ENCODE measurements at places on chromosomes 16 and 17.

DNA sequence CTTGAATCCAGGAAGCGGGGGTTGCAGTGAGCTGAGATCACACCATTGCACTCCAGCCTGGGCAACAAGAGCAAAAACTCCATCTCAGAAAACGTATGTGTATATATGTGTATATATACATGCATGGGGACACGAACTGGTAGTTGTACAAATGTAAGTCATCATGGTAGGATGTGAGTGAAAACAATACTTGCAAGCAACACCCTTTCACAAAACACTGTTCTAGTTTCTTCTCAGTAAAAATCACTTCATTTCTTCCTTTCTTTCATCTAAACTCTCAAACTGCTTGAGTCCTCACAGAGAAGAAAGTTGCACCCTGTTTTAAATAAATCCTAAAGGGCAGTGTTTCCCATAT is 51.8 kb downstream of the METTL16 start:
- DNase-seq, result peak; percentile 14

GRCh38 chr17:28949185-28950016 is 1.9 kb downstream of the PHF12 start:
- DNase-seq, result no peak

GRCh38 chr16:48206594-48207242 is 37.4 kb upstream of the LONP2 start:
- DNase-seq, result no peak

- DNase-seq, result peak; percentile 100
Measured at GRCh38 chr17:1684378-1685189, at the start of gene PRPF8. PRPF8 (minus strand) TSS chr17:1684867; CDS start chr17:1684571, 296 bp downstream.

DNA sequence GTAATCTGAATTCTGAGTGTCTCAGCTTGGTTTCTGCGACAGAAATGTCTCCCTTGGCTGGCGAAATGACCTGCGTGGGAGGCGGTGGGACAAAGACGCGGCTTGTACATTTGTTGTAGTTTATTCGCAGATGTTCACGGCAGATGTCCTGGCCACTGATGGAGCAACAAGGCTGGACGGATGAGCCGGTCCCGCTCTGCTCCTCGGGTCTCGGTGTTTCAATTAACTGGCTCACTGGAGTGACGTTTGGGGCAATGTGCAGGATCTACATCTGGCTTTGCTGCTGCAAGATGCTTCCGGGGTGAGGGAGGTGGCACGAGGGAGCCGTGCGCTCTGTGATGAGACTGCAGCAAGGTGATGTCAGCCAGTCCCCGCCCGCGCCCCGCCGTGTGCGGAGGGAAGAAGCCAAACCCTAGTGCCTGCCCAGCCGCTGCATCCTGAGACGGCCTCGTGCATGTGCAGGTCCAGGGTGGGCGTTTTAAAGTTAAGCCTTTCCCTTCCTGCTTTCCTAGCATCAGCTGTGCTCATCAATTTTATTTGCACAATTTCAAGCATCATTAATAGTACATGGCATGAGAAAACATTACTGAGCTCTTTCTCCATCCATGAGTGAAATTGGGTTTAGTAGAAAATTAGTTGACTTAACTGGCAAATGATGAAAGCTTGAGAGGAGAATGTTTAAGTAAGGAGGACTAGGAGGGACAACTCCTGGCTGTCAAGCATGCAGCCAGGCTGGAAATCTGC is 44.4 kb downstream of the MGAT5B start:
- DNase-seq, result no peak

GRCh38 chr16:88923450-88923849 is 53.6 kb downstream of the CBFA2T3 start:
- DNase-seq, result no peak

GRCh38 chr17:58085039-58085715 is 2.0 kb downstream of the DYNLL2 start:
- DNase-seq, result peak; percentile 85

GRCh38 chr16:84839054-84839453 is 19.3 kb downstream of the CRISPLD2 start:
- no peak for DNase-seq

GRCh38 chr17:7468804-7469389 is 10.5 kb downstream of the ZBTB4 start:
- DNase-seq, result no peak

DNA sequence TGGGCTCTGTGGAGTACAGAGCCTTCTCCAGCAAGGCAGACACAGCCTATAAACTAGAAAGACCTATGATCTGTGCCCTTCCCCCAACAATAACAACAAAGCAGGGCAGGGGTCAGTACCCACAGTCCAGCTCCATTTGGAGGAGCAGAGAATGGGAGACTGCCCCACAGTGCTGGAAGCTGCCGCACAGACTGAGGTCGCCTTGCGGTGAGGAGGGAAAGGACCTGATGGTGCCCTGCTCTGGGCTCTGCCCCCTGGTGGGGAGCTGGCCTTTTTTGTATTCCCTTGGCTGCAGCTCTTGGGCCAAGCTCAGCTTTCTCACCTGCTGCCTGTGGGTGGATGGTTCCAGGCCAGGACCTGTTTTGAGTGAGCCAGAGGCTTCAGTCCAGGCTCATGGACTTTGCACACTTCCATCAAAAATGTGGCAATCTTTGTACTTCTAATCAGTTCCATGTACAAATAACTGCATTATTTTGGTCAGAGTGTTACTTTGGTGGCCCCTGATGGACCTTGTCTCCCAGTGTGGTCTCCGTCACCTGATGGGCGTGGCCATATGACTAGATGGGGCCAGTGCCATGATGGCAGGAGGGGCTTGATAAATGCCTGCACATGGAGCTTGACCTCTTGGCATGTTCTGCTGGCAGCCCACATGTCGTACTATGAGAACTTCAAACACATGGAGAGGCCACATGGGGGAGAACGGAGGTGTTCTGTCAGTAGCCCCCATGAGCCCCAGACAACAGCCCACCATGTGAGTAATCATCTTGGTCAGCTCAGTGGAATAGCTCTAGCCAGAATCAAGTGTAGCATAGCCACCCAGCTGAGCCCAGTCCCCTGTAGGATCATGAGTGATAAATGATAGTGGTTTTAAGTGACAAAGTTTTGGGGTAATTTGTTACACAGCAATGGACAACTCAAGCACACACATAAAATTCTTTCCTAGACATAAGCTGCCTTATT is 24.2 kb downstream of the B9D1 start:
- DNase-seq, result no peak

- no peak for DNase-seq
Measured at GRCh38 chr17:77686903-77687302, 271.6 kb upstream of the TNRC6C start.

- DNase-seq, result no peak
Measured at GRCh38 chr16:70804734-70805169, 3.8 kb upstream of the VAC14 start.

GRCh38 chr16:69223882-69224281 is 36.9 kb downstream of the SNTB2 start:
- no peak for DNase-seq

DNA sequence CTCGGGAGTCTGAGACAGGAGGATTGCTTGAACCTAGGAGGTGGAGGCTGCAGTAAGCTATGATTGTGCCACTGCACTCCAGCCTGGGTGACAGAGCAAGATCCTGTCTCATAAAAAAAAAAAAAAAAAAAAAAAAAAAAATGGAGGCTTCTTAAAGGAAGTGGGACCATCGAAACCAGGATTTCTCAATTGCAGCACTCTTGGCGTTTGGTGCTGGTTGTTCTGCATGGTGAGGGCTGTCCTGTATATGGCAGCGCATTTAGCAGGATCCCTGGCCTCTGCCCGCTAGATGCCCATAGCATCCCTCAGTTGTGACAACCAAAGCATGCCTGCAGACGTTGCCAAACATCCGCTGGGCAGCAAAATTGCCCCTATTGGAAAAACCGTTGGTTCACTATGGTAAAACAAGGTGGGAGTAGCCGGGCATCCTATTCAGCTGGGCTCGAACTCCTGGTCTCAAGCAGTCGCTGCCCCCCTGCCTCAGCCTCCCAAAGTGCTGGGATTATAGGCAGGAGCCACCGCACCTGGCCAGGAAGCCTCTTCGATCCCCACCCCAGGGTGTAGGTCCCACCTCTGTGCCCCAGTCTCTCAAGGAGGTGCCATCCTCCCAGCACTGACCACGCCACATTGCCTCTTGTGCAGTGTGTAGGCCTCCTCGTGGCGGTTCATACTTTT is 6.5 kb upstream of the NPIPB7 start:
- DNase-seq, result no peak

GRCh38 chr16:85673529-85674417 is 15.0 kb downstream of the GINS2 start:
- DNase-seq, result no peak

- no peak for DNase-seq
Measured at GRCh38 chr16:65377195-65377594, 255.3 kb upstream of the CDH11 start.

- DNase-seq, result no peak
Measured at GRCh38 chr17:60231234-60231633, 81.5 kb downstream of the CA4 start.

DNA sequence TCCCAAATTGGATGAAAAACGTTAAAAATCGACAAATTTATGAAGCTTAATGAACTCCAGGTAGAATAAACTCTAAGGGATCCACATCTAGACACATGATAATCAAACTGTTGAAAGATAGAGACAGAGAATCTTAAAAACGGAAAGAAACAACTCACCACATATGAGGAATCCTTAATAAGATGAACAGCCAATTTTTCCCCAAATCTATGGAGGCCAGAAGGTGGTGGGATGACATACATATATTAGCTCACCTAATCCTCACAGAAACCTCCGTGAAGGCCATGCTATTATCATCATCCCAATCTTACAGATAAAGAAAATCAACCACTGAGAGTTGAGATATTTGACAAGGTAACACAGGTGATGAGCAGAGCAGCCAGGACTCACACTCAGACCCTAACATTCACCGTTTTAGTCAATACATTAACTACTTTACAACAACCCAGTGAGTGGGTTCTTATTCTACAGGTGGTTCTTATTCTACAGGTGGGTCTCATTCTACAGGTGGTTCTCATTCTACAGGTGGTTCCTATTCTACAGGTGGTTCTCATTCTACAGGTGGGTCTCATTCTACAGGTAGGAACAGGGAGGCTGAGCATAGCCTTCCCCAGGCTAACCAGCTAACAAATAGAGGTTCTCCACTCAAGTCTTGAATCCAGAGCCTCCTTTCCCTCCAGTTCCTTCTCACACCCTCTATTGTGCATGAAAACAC is 4.8 kb downstream of the CACNG1 start:
- no peak for DNase-seq

DNA sequence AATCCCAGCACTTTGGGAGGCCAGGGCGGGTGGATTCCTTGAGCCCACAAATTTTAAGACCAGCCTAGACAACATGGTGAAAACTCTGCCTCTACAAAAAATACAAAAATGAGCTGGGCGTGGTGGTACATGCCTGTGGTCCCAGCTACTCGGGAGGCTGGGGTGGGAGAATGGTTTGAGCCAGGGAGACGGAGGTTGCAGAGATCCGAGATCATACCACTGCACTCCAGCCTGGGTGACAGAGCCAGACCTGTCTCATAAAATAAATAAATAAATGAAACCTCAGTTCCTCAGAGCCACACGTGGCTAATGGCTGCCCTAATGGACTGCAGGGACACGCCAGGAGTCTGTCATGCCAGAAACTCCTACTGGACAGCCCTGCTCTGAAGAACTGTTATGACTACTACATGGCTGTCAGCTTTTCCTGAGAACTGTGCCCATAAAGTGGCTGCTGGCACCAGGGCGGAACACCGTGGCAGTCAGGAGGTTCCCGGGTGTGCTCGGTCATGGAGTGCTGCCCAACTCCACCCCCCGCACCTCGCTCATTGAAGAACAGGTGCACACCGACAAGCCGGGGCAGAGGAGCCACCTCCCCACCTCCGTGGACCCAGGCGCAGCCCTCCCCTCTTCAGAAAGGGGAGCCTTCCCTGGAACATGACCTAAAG is 4.3 kb downstream of the TMEM11 start:
- DNase-seq, result no peak

DNA sequence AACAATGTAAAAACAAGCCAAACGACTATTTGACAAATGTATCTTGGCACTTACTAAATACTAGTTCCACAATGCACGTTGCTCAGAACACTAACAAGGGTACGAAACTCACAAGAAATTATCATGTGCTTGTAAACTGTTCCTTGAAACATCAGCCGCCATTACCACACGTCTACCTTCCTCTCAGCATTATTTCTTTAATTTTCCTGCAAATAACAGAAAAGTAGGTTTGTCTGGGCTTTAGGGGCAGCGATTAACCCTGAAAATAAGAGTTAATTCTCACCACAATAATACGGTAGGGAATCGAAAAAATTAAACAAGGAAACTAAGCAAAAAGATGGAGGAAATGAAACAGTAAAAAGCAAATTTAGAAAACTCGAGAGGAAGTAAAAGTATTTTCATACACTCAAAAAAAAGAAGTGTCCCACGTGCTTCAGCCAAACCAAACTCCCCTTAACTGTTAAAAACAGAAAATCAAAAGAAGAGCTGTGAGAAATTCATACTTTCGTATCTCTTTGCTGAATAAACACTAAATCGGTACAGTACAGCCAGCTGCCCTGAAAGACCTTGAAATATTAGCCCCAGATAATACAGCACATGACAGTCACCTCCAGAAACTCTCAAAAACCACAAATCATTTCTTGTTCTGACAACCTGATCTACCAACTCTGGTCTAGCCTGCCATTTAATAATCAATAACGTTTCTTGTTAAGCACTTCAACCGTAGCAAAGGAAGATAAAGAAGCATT is 1.2 kb downstream of the ARHGAP17 start:
- no peak for DNase-seq

DNA sequence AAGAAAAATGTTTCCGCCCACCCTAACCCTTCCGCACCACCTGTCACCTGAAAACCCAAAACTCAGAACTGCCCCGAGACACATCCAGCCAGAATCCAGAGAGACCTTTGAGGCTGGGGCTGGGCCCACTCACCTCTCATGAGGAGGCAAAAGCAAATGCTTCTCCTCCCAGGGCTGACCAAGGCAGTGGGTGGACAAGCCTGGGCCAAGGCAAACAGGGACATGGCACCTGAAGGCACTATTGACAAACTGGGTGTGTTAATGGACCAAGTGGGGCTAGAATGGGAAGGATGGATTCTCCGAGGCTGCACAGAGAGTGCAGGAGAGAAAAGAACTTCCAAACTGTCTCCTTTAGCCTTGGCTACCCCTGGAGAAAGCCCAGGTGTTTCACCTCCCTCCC is 54.4 kb downstream of the SOX9 start:
- DNase-seq, result no peak

Measured in esophagus muscularis mucosa (tissue), 4 donors.